Left colon (tissue), 2 donors: ENCODE measurements at places on chromosomes 5 and 9. TPM values are rescaled to one million over a fixed set of nuclear protein-coding genes. Genes with fewer than 3 reads are reported as not detected.

KCNT1 gene
- total RNA-seq: 0.34 TPM

MCCC2 gene
- 77.4 TPM for total RNA-seq

UHRF2 gene
- 28.5 TPM for total RNA-seq

TLX3 gene
- total RNA-seq: not detected

RNF14 gene
- total RNA-seq: 69.3 TPM

PCDHGA11 gene
- total RNA-seq: 2.2 TPM

GRCh38 chr5:178982941-178983340, 12.2 kb downstream of the GRM6 start:
- DNase-seq: no peak

DNA sequence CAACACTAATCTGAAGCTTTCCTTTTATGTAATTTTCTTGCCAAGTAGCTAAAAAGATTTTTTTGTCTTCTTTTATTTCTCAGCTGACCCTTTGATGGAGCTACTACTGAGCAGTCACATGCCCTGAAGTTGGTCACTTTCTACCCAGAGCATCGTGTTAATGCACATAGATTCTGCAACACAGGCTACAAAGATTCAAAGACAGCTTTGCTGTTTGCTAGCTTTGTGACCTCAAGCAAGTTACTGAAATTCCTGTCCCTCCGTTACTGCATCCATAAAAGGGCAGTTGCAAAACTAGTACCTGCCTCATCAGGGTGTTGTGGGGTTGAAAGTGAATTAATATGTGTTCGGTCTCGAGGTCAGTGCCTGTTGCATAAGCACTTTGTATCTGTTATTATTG, 179.9 kb downstream of the GAS1 start:
- no peak for DNase-seq

- no peak for DNase-seq
Observed at GRCh38 chr9:128838338-128838737, 8.7 kb upstream of the SPOUT1 start.

- no peak for DNase-seq
Observed at GRCh38 chr5:160692271-160692670, 159.7 kb downstream of the ATP10B start.

DNA sequence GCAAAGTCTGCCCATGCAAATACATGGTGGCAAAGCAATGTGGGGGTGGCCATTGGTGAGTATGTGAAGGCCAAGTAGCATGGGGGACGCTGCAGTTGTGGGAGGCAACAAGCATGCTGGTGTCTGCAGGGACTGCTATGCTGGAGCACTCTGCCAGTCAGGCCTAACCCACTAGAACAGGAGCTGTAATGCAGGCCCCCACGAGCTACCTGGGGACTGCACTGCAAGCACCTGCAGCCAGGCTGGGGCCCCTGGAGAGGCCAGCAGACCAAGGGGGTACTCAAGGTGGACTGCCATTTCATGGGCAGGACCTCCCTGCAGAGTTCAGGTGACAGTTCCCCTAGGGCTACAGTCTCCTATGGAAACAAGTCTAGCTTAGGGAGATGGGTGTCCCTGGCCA, 183.8 kb upstream of the PDE4D start:
- DNase-seq: no peak

DNA sequence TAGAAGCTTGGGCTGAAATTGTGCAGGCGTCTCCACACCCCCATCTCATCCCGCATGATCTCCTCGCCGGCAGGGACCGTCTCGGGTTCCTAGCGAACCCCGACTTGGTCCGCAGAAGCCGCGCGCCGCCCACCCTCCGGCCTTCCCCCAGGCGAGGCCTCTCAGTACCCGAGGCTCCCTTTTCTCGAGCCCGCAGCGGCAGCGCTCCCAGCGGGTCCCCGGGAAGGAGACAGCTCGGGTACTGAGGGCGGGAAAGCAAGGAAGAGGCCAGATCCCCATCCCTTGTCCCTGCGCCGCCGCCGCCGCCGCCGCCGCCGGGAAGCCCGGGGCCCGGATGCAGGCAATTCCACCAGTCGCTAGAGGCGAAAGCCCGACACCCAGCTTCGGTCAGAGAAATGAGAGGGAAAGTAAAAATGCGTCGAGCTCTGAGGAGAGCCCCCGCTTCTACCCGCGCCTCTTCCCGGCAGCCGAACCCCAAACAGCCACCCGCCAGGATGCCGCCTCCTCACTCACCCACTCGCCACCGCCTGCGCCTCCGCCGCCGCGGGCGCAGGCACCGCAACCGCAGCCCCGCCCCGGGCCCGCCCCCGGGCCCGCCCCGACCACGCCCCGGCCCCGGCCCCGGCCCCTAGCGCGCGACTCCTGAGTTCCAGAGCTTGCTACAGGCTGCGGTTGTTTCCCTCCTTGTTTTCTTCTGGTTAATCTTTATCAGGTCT, at the start of gene C9orf72:
Gene C9orf72 (minus strand): TSS at position 564 of the 716 bp plus-strand sequence. CDS start 6,361 bp downstream, outside the sequence.
- peak; percentile 76 for DNase-seq

DNA sequence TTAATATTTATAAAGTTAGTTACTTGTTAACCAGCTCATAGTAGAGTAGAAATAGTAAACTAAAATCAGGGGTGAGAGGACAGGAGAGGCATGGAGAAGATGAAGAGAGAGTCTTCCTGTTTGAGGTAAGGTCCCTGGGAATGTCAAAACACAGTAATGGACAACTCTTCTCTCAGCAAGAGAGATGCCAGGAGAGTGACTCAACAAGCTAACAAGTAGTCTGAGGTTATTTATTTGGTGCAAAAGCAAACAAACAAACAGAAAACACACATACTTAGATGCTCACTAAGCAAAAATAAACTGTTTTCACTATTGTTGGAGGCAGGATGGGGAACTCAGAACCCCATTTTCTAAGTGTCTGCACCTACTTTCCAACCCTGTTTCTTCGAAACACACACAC, 333.2 kb upstream of the RFX3 start:
- DNase-seq: no peak

DNA sequence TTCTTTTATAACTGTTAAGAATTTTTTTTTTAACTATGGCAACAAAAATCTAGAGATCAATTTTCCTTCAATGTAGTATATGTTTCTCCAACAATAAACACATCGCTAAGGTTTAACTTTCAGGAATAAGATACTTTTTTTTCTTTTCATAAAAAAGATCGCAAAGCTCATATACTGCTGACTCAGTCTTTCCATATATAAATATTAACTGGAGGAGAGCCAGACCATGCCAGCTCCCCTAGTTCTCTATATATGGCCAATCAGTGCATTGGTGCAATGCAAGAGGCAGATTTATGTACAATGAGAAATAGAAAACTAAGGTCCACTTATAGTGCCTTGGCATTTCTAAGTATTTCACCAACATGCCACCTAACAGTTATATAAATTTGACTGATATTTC, 89.2 kb upstream of the GAS1 start:
- DNase-seq: no peak

- DNase-seq: no peak
Observed at GRCh38 chr9:72919246-72919945, 33.5 kb downstream of the ALDH1A1 start.

DNA sequence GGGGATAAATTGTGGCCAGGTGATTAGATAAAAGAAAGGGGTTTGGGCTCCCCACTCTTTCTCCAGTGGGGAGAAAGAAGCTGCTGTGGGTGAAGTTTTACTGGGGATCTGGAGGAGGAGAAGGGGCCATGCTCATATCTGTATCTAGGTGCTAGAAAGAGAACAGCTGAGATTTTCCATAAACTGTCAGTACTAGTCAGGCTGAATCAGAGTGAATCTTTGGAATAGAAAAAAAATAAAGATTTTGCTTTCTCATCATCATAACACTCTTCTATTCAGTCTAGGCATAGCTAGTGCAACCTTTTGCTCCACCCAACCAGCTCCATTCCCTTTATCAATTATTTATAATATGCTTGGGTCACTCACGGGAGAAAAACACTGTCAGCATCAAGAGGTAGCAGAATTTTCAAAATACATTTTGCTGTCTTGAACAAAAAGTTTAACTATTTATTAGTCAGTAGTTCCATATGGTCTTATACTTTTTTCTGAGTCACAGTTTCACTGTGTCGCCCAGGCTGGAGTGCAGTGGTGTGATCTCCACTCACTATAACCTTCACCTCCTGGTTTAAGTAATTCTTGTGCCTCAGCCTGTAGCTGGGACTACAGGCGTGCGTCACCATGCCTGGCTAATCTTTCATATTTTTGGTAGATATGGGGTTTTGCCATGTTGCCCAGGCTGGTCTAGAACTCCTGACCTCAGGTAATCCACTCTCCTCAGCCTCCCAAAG, 21.3 kb upstream of the ERMP1 start:
- no peak for DNase-seq

- DNase-seq: no peak
Observed at GRCh38 chr9:129983891-129984290, 59.1 kb downstream of the FNBP1 start.

DNA sequence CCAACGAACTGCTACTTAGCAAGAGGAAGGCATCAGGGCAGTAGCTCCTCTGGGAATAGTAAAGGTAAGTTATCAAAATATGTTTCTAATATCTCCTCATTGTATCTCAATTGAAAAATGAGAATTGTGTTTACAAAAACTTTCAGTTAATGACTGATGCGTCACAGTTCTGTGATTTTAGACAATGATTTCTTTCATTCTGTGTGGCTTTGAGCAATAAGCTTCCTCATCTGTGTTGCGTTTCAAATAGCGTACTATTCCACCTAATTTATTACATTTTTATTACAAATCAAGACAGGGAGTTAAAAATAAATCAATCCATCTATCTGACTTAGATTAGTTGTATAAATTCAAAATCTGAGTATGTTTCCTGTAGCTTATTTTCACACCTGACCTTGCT, 145.0 kb downstream of the CAAP1 start:
- DNase-seq: no peak

DNA sequence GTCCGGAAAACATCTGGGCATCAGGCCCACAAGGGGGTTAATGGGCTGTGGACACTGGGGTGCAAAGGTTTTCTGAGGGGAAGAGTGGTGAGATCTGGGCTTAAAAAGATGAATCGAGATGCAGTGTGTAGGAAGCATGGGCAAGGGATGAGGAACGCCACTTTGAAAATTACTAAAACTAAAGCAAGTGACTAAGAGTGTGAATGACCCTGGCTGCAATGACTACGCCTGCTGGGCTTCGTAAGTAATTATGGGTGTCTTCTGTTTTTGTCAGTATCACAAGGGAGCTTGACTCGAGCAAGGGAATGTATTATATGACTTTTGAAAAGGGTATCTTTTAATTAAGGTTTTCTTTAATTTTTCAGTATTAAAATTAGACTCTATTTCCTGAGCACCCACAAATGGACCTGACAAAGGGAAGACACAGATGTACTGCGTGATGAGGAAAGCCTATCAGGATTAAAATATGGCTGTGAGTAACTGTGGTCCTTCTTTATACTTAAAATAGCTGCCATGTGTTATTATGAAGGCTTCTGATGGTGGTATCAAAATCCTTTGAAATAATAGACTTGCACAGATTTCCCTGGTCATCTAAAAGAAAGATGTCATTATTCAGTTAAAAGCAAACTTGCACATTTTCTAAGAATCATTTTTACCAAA, 4.2 kb downstream of the CTXN3 start:
- no peak for DNase-seq

- no peak for DNase-seq
Observed at GRCh38 chr5:61440086-61440485, 108.0 kb downstream of the ZSWIM6 start.

GRCh38 chr9:84151236-84151635, 170.6 kb downstream of the RMI1 start:
- no peak for DNase-seq

DNA sequence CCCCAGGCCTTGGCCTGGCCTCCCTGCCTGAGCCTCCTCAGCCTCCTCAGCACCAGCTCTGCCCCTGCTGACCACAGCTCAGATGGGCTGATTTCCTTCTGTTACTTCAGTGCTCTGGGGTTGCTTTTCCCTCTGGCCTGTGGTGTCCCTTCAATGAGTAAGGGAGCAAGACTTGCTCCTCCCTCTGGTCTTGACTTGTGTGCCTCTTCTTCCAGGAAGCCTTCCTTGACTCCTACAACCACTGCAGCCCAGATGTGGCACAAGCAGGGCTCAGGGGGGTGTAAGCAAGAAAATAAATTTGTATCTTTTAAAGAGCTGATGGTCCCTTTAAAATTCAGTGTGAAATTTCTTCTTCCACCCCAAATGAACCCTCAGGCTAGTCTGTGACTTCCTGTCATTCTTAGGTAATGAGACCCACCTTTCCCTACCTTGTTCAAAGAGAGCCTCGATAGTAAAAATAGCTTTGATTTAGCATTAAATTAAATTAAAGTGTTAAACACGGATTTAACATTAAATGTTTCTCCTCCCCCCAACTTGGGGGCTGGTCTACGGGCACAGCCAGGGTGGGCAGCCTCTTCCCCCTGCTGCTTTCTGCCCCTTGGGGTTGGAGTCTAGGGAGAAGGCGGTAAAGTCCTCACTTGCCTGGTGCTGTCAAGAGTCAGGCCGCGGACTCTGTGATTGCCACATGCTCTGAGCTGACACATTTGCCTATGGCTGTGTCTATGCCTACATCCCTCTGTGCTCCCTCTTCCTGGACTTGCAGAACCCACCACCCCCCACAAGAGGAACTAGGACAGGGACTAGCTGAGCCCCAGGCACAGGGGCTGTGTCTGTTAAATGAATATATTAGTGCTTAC, 64.5 kb downstream of the OLFM1 start:
- DNase-seq: no peak
